ENCODE measurements at places on chromosomes 16 and 17.

GRCh38 chr16:74309789-74310781 lies 13.5 kb downstream of the PSMD7 start:
- DNase-seq: peak; percentile 17

DNA sequence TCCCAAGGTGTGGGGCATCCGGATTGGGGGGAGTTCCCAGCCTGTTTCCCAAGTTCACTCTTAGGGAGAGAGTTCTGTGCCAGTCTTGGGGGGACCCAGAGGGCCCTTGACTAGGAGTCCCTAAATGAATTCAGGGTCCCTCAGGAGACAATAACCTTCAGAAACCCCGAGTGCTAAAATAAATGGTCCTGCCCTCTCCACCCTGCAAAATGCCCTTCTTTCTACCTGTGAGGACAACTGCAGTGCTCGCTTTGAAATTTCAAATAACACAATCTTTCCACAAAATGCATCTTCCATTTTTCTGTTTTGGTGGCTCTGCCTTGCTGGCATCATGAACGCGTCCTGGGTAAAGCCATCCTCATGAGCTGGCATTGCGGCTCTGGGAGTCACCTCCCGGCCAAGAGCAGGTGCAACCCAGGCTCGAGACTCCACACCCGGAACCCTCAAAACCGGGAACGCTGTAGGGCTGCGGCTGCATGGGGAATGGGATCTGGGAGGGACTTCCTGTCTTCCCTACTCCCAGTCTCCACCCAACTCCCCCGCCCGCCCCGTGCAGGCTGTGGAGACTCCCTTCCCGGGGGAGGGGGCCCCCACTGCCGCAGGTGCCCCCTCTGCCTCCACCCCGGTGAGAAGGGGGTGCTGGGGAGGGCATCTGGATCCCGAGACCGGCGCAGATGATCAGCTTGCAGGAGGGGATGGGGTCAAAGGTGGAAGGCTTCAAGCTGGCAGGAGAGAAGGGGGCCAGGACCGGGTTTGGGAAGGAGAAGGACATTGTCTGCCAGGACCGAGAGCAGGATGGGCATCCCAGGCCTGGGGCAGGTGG lies at the start of gene ZNF205:
TSS of gene ZNF205 (plus strand) at position 529 of the 823 bp plus-strand sequence. CDS start 845 bp downstream, outside the sequence.
- DNase-seq: no peak

- no peak for DNase-seq
Measured at GRCh38 chr16:72835086-72835485, 212.8 kb downstream of the ZFHX3 start.

DNA sequence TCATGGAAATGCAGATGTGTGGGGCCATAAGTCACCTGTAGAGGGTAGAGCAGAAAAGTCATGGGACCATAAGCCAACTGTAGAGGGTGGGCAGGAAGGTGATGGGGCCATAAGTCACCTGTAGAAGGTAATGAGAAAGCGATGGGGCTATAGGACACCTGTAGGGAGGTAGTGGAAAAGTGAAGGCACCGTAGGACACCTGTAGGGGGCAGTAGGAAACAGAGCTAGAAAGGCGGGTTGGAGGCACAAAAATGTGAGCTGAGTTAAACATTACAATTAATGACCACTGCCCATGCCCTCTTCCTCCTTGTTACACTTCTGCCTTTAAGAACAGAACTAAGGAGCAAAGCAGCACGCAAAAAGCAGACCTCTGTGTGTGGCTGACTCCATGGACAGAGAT lies 150.1 kb downstream of the SHISA6 start:
- no peak for DNase-seq

DNA sequence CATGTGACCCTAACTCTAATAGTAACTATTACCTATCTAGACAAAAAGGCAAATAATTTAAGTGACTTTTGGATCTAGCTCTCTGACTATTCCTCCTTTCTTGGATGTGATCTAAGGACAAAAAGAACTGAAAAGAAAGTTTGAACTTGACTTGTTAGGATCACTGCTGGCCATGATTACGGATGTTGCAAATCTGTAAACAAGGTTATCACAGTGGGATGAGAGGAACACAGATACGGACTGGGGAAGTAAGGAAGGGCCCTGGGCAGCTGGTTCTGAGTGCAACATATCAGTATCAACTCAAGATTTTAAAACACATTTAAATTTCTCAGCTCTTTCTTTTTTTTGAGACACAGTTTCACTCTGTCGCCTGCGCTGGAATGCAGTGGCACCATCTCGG lies 78.7 kb downstream of the MRM3 start:
- DNase-seq: no peak

All from stimulated activated CD4-positive, alpha-beta T cell treated with anti-CD3 and anti-CD28 coated beads, Interleukin-4, amount 100 ng/mL, for 24 hours (primary cell).